ENCODE measurements at places on chromosomes 13 and 19.

DNA sequence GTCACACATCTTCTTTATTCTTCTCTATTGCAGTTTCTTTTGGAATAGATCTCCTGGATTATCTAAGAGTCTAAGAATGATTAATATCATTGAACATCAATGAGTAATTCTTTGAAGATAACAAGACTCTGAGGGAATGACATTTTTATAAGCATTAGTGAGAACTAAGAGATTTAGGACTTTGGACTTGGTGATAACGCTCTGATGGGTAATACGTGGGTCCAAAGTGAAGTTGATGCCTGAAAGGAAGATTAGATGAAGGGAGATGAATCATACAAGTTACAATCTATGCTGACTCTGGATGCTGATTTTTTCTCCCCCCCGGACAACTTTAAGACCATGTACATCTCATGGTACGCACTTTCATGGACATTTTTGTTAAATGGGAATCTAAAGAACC, 364.5 kb downstream of the GPC5 start:
- no peak for DNase-seq

DNA sequence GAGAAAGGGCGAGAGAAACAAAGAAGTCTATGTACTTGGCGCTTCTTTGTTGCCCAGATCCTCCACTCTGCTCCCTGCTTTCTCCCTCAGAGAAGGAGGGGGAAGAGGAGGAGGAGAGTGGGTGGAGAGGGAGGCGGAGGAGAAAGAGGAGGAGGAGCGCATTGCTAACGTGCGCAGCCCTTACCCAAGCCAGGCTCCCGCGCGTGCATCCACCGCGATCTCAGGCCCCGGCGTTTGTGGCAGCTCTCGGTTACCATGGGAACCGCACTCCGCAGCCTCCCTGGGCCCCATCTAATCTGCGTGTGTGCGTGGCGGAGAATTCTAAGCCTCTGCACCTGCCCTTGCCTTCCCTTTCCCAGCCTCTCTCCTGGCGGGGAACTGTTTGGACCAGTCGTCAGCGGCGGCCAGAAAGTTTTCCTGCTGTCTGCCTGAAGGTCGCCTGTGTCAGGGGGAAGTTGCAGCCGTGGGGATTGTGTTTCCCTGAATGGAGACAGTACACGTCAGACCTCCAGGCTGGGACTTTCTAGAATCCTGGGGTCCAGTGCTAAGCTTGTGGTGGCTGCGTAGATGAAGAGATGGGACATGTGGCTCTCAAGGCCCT, at the start of gene ERICH6B:
ERICH6B (minus strand) TSS at position 239 of the 601 bp plus-strand sequence. CDS start 18,734 bp downstream, outside the sequence.
- DNase-seq, result peak; percentile 39

DNA sequence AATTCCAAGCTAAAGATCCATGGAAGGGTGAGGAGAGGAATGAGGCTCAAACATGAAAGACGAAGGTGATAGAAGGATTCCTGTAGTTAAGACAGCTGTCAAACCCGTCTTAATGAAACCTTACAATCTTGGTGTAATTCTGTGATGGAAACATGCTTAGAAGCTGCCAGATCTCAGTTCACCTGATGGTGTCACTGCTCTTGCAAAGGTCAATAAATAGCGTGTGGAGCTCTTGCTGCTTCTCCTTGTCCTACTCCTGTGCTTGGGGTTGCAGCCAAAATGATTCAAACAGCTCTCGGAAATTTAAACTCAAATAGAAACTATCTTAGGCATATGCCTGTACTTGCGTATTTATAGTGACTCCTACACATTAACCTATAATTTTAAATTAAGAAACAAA, 1705.0 kb downstream of the OLFM4 start:
- no peak for DNase-seq

DNA sequence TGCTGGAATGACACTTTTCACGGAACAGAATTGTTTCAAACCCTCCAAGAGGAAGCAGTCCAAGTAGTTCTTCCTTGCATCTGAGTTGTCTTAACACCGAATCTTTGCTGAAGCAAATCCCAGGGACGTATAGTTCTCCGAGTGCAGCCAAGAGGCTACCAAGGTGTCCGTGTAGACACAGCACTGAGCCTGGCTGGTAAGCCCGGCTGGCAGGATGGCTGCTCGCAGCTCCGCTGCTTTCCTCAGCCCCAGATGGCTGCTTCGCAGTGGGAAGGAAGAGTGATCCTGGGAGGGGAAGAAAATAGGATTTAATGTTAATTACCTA, 105.0 kb downstream of the SLC7A1 start:
- no peak for DNase-seq

DNA sequence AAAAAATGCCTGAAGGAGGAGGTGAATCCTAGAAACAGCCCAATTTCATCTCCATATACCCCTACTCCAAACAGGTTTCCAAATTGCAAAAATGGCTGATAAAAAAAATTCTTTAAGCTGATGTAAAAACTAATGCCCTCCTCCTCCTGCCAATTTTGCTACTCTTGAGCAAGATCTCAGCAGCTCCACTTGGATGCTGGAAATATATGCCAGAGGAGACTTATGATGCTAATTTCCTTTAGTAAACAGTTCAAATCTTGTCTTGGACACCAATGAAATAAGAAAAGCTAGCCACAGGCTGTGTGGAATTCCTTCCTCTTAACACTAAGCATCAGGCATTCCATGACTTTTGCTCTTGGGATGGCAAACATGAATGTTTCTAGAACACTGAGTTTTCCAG, 67.5 kb downstream of the INSR start:
- DNase-seq, result no peak

GRCh38 chr13:43924549-43925245, 45.0 kb downstream of the LACC1 start:
- DNase-seq, result no peak

GRCh38 chr19:39307046-39307821, 11.0 kb downstream of the IFNL1 start:
- no peak for DNase-seq

GRCh38 chr19:10580979-10581631, 6.0 kb downstream of the AP1M2 start:
- DNase-seq, result peak; percentile 87

DNA sequence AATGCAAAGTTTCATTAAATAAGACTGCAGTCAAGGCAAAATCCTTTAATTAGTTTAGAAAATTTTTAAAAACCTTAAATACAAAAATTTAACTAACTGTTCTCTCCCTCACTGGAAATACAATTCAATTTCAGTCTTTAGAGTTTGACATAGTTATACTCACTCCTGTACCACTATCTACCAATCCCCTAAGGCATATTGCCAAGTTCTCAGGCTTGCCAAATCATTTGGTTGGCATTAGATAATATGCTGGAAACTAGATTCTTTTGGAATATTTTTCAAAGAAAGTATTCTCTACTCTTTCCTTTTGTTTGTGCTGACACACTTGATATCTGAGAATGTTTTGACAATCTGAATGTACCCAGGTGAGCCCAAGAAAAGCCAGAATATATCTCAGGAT, 77.2 kb downstream of the TSC22D1 start:
- no peak for DNase-seq

- DNase-seq, result no peak
Observed at GRCh38 chr13:111066544-111066943, 48.6 kb upstream of the ARHGEF7 start.

DNA sequence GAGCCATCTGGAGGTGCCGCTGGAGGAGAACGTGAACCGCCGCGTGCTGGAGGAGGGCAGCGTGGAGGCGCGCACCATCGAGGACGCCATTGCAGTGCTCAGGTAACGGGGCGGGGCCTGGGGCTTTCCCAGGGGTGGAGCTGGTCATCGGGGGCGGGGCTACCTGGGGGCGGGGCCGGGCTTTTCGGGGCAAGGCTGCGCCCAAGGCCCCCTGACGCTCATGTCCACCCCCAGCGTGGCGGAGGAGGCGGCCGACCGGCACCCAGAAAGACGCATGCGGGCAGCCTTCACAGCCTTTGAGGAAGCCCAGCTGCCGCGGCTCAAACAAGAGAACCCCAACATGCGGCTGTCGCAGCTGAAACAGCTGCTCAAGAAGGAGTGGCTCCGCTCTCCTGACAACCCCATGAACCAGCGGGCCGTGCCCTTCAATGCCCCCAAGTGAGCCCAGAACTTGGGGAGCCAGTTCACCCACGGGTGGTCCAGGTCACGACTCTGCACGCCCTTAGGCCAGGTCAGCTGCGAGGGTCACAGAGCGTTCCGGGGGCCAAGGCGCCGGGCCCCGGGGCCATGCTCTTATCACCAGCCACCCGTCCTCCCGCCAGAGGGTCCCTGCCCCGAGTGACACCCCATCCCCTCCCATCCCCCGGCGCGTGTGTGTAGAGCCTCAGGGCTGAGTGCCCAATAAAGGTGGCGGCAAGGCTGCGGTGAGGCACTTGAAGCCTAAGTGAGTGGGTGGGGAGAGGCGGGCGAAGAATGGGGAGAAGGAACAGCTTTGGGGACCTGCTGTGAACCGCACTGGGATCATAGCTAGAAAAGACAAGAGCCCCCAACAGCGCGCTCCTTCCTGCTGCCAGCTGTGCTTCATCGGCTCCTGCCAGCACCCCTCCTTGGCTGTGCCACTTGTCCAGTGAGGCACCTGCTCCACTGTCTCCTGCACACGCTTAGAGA, 10.7 kb downstream of the CCDC124 start:
- DNase-seq, result no peak

- no peak for DNase-seq
Observed at GRCh38 chr19:48925240-48925843, 8.2 kb upstream of the DHDH start.

GRCh38 chr13:110470272-110471009, 91.1 kb downstream of the RAB20 start:
- DNase-seq, result no peak

DNA sequence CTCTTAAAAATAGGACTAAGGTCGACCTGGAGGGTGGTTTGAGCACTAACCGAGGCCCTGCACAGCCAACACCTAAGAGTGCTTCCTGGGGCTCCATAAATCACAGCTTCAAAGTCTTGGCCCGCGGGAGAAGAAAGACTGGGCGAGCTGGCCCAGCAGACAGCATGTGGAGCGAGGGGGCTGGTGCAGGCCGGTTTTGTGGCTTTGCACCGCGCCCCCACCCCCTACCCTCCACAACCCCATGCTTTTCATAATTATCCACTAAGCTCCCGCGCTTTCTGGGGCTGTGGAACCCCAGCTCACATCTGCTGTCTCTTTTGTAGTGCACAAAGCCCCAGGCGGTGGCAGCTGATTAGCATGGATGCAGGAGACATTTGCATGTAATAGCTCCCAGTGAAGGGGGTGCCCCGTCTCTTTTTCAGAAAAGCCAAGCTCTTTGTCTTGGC, 17.1 kb downstream of the CARM1 start:
- DNase-seq, result no peak

DNA sequence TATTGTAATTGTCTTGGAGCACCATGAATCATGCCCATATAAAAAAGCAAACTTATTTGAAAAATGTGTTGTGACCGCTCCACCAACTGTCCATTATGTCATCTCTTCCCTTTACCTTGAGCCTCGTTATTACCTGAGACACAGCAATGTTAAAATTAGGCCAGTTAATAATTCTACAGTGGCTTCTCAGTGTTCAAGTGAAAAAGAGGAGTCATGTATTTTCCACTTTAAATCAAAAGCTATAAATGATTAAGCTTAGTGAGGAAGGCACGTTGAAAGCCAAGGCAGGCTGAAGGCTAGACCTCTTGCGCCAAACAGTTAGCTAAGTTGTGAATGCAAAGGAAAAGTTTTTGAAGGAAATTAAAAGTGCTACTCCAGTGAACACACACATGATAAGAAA, 210.5 kb downstream of the GPC6 start:
- DNase-seq, result no peak

DNA sequence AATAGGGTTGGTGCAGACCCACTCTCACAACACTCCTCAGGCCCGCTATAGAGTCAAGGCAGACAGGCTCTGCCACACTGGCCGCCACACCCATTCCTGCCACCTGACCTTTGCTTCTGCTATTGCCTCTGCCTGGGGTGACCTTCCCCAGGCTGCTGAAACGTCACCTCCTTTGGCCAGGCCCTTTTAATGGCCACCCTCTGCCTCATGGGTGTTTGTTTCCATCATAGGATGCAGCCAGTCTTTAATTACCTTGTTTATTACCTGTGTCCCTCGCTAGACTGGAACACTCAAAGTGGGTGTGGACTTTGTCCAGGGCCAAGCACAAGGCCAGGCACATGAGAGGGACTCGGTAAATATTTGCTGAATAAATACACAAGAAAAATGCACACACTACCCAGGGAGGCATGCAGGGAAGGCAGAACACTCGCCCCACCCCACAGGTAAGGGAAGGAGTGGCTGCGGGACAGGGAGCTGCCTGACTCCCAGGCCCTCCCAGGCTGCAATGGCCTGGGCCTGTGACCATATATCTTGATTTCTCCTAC, 3.2 kb downstream of the LSM4 start:
- DNase-seq, result no peak

DNA sequence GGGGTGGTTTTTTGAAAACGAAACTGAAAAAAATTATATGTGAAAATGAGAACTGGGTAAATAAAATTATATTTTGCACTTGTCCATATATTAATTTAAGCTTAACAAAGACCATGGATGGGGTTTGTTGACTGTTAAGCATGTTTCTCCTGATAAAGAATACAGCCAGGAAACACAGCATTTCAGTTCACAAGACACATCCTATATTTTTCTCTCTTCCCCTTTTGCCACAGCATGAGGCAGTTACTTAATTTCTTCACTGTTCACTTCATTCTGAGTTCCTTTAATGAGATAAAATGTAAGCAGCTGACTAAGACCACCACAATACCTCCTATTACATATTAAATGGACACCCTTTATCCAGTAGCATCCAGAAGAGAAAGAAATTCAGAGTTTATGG, 64.0 kb downstream of the RXFP2 start:
- DNase-seq, result no peak

DNA sequence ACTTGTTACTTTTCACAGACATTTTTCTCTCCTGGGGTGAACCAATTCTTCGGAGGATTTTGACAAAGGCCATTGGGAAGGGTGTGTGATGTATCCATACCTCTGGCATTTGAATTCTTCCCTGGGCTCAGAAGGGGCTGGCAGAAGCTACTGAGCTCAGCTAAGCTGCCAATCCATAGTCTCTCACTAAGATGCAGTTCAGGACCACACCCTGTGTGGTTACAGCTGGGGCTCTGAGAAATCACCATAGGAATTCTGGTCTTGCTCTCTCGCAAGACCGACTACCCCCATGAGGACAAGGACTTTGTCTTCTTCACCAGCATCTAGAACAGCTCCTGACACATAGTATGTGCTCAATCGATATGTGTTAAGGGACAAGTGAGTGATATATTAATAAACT, 6.0 kb downstream of the C13orf42 start:
- DNase-seq, result no peak

DNA sequence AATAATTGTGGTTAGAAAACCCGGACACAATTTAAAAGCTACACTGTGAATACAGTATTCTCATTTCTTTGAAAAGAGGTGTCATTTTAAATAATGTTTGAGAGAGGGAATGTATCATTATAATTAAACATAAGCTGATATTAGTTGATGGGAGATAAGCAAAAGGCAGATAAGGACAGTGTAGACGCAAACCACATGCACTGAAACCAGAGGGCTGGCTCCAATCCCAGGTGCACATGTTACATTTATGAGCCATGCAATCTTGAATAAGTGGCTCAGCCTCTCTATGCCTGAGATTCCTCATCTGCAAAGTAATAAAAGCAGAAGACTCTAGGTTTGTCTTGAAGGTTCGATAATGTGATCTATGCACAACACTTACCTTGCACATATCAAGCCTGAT, 238.7 kb downstream of the EFNB2 start:
- no peak for DNase-seq

Measured in putamen (tissue), 1 donor.